ENCODE measurements at places on chromosomes 1 and 21.
A peak's percentile ranks its signal among the peaks of the same experiment; 100 is the strongest.

DNA sequence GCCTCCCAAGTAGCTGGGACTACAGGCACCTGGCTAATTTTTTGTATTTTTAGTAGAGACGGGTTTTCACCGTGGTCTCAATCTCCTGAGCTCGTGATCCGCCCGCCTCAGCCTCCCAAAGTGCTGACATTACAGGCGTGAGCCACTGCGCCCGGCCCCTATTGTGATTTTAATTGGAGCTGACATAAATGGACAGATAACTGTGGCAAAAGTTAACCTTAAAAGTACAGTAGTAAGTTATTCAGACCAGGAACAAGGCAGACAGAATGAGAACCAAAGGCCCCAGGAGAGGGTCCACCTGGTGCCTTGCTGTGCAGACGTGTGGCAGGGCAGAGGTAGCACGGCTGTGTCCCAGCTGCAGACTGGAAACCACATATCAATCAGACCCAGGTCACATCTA, 11.0 kb downstream of the TMEM201 start:
- DNase-seq, result no peak

- DNase-seq, result no peak
These were observed 50.8 kb upstream of the WNT2B start for GRCh38 chr1:112457955-112458354.

DNA sequence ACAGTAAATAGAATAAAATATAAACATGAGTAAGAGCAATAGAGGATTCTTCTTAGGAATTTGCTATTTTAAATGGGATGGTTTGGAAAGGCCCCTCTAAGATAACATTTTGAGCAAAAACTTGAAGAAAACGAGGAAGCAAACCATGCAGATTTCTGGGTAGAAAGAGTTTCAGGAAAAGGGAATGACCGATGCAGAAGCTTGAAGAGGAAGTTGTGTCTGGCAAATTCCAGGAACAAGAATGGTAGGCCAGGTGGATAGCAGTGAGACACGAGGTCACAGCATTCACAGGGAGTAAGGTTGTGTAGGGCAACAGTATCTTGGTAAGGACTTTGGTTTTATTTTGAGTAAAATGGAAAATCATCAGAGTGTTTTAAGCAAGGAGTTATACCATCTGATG, 108.9 kb downstream of the PEX14 start:
- no peak for DNase-seq

DNA sequence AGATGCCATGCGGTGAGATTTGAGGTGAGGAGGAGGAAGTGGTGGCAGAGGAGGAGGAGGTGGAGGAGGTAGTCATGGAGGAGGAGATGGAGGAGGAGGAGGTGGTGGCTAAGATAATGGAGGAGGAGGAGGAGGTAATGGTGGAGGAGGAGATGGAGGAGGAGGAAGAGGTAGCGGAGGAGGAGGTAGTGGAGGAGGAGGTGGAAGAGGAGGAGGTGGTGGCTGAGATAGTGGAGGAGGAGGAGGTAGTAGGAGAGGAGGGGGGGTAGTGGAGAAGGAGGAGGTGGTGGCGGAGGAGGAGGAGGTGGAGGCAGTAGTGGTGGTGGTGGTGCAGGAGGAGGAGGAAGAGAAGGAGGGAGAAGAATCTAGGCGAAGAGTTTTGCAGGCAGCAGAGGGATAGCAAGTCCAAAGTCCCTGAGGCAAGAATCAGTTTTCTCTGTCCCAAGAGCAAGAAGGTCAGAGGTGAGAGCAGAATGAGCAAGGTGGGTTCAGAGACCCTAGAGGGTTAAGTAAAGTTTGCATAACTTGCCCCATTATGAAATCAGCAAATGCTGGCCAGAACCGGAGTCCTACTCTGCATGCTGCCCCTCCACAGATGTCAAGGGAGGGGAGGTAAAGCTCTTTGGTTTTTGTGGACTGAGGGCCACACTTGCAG, 38.9 kb upstream of the GNPAT start:
- DNase-seq, result no peak

GRCh38 chr1:228385232-228385631, 21.4 kb downstream of the TRIM11 start:
- no peak for DNase-seq

GRCh38 chr1:174995916-174996315, 3.8 kb upstream of the CACYBP start:
- DNase-seq, result no peak

DNA sequence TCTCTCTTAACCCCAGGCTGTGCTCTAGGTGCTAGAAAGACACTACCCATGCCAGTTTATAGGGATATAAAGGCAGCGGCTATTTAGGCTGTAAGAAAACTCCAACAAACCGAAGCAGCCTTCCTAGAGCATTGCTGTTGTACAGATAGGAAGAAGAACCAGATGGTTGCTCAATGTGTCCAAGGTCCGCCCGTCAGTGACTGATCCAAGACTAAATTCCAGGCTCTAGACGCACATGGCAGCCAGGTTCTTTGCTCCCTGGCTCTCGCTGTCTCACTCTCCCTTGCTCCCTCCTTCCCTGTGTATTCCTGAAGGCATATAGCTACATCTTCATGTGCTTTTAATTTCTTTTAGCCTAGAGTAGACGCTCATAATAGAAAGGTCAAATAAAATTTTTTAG, 303.4 kb downstream of the KIF26B start:
- no peak for DNase-seq

DNA sequence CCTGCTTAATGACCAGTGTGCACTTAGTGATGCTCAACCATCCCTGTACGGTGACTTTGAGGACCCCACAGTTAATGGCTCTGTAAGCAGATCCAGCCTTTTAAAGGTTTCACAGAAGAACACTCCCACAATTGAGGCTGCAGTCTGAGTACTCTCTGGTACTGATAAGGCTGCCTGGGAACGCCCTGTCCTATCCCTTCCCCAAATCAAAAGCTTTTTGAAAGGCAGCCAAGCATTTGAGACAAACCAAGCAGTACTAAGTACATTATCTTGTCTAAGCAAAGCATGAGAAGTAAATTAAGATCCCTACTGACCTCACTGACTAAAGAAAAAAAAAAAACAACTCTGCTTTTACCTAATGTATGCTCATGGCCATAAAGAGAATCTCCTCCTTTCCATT, 60.7 kb downstream of the SH3GLB1 start:
- no peak for DNase-seq

- DNase-seq, result peak; percentile 91
These were observed 277.4 kb downstream of the ZNF648 start for GRCh38 chr1:181784039-181784683.

GRCh38 chr1:239061770-239062169, 324.6 kb upstream of the CHRM3 start:
- DNase-seq, result no peak

DNA sequence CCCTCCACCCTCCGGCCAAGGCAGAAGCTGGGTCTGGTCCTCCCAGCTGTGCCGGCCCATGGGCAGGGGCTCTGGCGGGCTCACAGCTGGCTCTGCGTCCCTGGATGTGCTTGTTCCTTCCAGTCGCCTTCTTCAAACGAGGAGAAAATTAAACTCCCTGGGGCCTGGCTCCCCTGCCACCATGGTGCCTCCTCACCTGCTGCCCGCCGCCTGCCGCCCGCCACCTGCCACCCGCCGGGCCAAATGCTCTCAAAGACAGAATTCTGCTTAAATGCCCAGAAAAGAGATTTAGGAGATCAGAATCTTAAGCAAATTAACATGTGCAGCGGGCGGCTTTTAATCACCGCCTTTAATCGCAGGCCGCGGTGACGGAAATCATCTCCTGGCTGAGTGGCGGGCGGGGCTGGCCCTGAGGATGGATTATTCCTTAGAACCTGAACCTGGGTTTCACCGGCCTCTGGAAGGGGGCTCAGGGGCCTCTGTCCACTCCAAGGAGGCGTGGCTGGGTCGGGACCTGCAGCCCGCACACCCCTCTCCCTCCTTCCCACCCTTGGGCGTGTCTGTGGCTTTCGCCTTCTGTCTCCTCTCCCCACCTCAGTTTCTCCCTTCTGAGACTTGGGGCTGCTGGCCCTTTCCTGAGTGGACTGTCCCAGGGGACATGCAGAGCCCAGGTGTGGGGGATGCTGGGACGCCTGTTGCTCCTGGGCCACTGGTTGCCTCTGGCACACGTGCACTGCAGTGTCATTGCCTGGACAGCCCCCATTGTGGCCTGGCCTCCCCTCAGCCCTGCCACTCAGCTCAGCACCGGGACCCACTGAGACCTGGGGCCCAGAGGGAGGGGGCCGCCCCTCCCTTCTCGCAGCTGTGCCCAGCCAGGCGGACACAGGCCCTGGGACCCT, 10.5 kb upstream of the PLCH2 start:
- DNase-seq, result no peak

DNA sequence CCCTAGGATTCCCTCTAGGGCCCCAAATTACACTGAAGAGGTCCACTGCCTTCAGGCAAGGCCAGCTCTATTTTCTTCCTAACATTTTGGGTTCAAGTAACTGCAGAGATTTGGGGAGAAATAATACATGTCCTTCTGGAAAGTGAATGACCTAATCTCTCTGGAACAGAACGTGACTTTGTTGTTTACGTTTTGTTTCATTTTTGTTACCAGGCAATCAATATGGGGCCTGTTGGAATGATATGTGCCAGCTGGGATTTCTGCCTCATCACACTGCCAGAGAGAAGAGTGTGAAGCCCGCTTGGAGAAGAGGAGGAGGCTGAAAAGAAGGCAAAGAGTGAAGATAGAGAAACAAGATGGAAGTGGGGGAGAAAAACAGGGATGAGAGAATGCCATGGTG, 116.7 kb downstream of the FASLG start:
- no peak for DNase-seq

DNA sequence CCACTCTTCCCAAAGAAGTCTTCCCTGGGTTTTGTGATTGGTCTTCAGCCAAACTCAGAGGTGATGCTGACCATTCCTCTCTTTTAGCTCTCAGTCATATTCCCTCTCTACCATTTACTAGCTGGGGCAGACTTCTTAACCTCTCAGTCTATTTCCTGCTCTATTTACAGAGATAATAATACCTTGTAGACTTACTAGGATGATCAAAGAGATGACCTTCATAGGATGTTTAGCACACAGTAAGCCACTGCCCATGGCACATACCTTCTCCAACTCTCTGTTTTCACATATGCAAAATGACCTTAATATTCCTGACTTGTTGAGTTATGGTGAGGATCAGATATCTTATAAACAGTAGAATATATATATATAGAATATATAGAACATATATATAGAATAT, 106.2 kb upstream of the L1TD1 start:
- no peak for DNase-seq

DNA sequence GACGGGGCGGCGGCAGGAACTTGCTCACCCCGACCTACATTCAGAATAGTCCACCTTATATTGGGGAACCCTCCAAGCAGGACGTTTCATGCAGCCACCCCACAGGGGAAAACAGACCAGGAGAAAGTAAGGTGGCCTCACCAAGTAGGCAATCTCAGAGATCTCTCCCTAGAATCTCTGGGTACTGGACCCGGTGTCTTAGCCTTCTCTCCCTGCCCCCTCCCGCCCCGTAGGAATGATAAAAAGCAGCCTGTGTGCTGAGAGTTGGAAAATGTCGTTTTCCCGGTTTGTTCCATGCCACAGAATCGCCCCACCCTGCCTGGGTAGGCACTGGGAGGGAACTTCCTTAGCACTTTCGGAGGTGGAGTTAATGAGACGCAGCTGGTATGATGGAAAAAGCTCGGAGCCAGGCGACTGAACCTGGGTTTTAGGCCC, 789 bp upstream of the PTPN14 start:
- no peak for DNase-seq

DNA sequence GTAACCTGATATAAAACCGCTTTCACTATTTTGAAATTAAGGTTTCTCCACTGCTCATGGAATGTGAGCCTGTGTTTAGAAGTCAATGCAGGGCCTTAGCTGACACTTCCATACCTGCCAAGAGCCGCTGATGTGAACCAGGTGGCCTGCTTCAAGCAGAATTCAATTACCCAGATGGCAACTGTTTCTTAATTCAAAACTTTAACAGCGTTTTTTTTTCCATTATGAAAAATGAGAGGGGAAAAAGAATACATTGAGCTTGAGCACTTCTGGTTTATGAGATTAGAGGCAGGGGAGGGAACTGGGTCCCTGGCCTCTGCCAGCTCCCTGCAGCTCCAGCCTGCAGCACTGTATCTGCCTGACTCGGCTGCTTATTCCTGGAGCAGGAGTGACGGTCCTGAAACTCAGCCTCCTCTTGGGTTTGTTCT, 7.7 kb upstream of the ATP1A1 start:
- no peak for DNase-seq

GRCh38 chr1:216475659-216476276, 52.5 kb upstream of the USH2A start:
- DNase-seq, result no peak

DNA sequence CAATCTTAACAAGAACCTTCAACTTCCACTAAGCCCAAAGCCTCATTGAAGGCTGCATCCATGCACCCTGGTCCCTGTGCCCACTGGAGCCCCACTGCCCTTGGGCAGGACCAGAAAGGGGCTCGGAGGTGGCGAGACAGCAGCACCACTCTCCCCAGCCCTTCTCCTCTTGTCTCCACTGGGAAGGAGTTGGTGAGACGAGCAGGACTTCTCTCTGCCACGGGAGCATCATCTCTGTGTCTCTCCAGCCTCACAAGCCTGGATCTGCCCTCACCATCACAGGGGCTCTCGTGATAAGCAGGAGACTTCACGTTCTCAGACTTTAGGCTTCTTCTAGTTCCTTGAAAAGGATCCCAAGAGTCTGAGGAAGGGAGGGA, 7.2 kb upstream of the ETV3L start:
- DNase-seq, result no peak

DNA sequence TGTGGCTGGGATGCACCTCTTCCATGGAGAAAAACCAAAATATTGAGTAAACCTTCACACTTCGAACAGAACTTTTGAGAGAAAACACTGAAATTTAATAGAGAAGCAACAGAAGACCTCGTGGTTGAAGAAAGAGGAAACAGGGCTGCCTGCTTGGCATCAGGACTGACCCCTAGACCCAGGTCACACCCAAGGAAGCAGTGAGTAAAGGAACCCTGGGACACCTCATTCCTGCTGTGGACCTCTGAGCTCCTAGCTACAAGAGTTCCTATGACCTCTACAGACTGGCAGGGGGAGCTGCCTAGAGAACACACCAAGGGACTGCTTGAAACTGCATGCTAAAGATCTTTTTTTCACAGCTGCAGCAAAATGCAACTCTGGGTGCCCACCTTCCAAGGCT, 67.8 kb downstream of the FASLG start:
- peak; percentile 15 for DNase-seq

GRCh38 chr1:15799928-15800835, 7.3 kb downstream of the UQCRHL start:
- DNase-seq, result no peak

GRCh38 chr21:41974752-41975053, 20.9 kb upstream of the C2CD2 start:
- no peak for DNase-seq

- peak; percentile 76 for DNase-seq
These were observed 11.6 kb upstream of the OLFML2B start for GRCh38 chr1:162035241-162035640.

GRCh38 chr1:92094595-92094994, 14.4 kb downstream of the BTBD8 start:
- DNase-seq, result no peak

DNA sequence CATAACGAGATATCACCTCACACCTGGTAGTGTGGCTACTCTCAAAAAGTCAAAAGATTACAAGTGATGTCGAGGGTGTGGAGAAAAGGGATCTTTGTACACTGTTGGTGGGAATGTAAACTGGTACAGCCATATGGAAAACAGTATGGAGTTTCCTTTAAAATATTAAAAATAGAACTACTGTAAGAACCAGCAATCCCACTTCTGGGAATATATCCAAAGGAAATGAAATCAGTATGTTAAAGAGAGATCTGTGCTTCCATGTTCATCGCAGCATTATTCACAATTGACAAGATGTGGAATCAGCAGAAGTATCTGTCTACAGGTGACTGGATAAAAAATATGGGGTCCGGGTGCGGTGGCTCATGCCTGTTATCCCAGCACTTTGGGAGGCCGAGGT, 7.6 kb upstream of the PIK3C2B start:
- no peak for DNase-seq

- peak; percentile 1 for DNase-seq
These were observed 10.4 kb downstream of the NR5A2 start for GRCh38 chr1:200037904-200038303.
